ENCODE measurements at places on chromosomes 3 and 15.

DNA sequence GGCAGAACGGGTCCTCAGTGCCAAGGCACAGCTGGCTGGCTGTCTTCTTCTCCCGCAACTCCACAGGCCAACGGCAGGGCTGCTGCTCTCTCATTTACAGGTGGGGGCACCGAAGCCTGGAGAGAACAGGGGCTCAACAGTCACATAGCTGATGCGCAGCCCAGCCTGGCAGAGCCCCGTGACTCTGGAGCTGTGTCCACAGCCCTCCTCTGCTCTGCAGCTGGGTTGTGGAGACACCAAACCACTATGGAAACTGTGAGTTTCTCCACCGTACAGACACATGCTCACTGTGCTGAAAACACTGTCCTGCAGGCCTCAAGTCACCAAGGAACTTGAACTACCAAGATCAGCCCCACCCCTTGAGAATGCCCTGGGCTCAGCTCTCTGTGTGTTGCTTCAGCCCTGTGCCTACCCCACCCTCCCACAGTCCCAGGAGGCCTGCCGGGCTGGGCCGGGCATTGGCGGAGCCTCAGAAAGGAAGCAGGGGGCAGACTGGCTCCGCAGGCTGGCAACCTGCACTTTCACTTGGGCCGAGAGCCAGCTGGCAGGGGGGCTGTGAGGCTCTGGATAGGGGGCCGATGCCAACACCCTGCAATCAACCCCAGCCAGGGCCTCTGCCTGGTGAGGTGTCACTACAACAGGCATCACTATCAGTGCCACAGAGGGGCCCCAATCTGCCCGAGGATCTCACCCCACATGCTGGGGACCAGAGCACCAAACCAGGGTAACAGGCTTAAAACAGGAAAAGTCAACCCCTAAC, 113.7 kb upstream of the RPL32 start:
- peak; percentile 62 for DNase-seq

DNA sequence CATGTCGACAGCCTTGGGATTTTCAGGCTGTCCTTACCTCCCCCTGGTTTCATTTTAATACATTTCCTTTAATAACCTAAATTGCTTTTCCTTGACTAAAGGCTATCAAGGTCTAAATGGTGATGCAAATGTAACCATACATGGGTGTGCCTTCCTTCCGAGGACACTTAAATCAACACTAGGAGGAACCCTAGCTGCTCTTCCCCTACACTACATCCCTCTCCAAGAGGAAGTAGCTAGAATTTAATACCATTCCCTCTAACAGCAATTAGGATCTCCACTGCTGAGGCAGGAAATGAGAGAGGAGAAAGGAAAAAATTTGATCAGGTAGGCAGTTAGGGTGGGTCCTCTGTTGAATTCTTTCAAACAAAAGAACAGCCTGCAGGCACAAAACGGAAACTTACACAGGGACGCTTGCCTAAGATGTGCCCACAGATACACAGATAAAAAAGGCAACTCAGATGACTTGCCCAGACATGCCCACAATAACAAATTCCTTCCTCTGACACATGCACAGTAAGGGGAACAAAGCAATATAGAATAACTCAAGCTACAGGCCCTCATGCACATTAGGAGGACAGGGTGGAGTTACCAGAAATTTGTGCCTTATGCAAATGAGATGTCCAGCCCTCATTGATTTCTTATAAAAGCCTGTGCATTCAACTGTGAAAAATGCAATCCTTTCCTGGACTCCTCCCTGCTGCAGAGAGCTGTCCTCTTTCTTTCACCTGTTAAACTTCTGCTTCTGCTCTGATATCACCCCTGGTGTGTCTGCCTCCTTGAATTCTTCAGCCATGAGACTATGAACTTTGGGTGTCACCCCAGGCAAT, 1024.4 kb upstream of the CADM2 start:
- DNase-seq: no peak

GRCh38 chr3:128335621-128336296, 130.9 kb downstream of the DNAJB8 start:
- no peak for DNase-seq

GRCh38 chr15:83582381-83582780, 71.5 kb upstream of the ADAMTSL3 start:
- DNase-seq: no peak

GRCh38 chr3:42254566-42254965, 11.4 kb downstream of the CCK start:
- no peak for DNase-seq

DNA sequence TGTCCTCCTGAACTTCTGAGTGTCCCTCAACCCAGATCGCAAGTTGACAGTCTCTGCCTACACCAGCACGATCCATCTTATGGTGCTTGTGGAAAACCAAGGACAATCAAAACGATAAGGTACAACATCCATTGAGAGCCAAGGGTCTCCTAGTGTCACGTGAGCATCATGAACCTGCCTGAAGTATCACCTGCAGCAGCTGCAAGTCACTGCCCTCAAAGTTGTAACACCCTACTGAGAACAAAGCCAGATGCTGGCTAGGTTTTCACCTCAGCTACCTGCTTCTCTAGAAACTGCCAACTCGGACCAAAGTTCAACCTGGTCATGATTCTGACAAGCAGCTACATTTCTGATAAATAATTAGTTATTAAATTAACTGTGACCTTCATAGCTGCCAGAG, 17.5 kb downstream of the C2CD4B start:
- DNase-seq: no peak

DNA sequence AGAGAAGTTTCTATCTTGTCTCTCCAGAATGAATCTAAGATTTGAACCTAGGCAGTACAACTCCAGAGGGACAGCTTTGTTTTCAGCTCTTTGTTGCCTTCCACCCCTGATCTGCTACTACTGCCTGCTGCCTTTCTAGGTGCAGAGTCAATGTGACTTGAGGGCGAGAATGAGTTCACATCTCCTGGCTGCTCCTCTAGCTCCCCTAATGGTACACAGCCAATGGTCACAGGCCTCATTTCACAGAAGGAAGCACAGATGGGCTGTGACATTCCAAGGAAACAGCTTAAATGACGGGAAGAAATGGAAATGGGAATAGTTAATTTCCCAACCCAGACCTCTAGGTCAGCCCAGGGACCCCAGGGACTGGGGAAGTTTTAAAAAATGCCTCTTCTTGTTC, 32.4 kb downstream of the FAM43A start:
- no peak for DNase-seq

DNA sequence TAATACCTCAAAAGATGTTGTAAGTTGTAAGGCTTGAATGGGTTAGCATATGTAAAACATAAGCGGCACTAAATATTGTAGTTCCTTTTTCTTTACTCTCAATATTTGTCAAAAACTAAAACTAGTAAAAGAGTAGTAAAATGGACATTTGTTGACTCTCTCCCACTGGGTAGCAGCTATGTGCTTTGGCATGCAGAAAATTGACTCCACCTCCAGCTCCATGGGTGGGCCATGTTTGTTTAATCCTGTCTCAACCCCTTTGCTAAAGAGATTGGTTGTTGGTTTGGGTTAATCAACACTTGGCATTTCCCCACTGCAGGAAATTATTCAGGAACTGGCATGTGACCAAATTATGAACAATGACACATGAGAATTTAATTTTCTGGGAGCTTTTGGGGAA, 114.8 kb downstream of the EOMES start:
- DNase-seq: peak; percentile 55

DNA sequence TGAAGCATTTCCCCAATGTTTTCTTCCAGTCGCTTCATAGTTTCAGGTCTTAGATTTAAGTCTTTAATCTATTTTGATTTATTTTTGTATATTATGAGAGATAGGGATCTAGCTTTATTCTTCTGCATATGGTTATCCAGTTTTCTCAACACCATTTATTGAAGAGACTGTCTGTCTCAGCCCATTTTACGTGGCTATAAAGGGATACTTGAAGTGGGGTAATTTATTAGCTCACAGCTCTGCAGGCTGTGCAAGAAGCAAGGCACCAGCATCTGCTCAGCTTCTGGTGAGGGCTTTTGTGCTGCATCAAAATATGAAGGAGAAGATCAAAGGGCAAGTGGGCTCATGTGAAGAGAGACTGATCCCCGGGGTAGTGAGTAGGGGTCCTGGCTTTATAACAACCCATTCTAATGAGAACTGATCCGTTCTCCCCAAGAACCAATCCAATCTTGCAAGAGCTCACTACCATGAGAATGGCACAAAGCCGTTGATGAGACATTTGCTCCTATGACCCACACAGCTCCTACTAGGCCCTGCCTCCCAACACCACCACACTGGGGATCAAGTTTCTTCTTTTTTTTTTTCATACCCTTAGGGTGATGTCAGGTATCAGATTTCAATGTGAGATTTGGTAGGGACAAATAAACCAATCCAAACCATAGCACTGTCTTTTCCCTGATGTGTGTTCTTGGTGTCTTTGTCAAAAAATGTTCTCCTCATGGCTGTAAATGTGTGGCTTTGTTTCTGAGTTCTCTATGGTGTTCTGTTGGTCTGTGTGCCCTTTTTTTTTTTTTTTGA, 63.2 kb downstream of the IQGAP1 start:
- peak; percentile 51 for DNase-seq

- peak; percentile 100 for DNase-seq
Observed at GRCh38 chr3:111803123-111803593, 55.9 kb upstream of the PHLDB2 start.

DNA sequence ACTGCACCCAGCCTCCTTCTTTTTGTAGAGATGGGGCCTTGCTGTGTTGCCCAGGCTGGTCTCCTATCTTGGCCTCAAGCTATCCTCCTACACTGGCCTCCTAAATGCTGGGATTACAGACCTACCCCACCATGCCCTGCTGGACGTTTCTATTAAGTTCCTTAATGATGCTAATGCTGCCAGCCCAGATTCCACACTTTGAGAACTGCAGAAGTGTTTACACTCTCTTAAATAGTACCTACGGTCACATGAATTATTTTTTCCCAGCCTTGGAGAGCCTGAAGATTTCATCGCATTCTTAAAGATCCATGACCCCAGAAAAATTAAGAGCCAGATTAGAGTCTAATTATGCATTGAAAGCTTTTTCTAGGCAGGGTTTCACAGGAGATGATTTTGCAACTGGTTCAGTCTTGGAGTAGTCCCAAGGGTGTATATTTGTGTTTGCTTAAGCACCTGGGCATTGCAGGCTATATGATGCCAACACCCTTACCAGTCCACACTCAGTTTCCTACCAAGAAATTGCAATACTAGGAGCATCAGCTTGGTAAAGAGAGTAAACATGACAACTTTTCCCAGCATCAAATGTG, 36.6 kb downstream of the TM4SF4 start:
- no peak for DNase-seq

DNA sequence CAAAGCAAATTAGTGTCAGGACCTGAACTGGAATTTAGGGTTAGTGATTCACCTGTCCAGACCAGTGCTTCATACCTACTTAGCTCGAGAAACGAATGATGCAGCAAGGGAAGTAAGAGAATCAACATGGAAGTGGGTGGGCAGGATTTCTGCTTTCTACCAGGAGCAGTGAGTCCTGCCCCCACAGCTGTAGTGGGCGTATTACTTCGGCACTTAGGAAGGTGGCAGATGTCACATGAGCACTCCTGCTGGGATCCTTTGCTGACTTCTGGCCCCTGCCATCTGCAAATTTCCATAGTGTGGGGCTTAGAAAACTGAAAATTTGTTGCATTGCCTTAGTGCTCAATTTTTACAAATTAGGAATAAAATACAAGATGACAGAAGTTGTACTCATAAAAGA, 31.2 kb downstream of the RYR3 start:
- DNase-seq: no peak

- no peak for DNase-seq
Observed at GRCh38 chr3:79066481-79066880, 701.3 kb downstream of the ROBO1 start.

DNA sequence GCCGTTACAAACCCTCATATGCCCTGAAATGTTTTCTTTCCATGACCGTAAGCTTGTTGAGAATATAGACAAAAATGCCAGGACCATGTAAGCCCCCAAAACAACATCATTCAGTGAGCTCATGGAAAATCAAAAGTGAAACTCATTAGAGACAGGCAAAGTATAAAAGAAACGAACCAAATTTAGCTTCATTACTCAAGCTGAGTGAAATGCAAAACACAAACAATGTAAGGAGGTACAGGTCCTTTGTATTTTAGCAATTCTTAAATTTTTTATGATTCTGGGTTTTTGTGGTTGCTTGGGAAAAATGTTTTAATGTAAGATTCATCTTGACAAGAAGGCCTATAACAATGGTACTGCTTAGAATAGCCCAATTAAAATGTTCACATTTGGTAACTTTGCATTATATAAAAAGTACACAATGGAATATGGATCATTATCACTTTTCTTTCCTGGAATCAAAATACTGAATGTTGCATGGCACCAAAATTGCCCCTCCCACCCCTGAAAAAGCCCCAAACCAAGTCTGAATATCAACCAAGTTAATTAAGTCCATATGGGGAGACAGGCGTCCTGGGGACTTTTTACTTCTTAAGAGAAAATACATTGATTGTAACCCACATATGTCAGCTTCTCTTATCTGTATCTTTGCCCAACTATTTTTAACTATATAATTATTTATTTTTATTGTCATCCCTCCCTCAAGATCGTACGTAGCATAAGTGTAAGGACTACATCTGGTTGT, 247.7 kb upstream of the CDIN1 start:
- peak; percentile 41 for DNase-seq

- no peak for DNase-seq
Observed at GRCh38 chr15:45906230-45906629, 271.4 kb downstream of the SQOR start.

GRCh38 chr3:109098079-109098644, 19.8 kb downstream of the MORC1 start:
- no peak for DNase-seq

GRCh38 chr3:184738506-184738890, 26.6 kb upstream of the MAGEF1 start:
- no peak for DNase-seq

GRCh38 chr3:190519886-190520285, 6.0 kb downstream of the IL1RAP start:
- DNase-seq: peak; percentile 54

Data from AG10803 (cell line).